ENCODE measurements at places on chromosomes 11 and 22.

DNA sequence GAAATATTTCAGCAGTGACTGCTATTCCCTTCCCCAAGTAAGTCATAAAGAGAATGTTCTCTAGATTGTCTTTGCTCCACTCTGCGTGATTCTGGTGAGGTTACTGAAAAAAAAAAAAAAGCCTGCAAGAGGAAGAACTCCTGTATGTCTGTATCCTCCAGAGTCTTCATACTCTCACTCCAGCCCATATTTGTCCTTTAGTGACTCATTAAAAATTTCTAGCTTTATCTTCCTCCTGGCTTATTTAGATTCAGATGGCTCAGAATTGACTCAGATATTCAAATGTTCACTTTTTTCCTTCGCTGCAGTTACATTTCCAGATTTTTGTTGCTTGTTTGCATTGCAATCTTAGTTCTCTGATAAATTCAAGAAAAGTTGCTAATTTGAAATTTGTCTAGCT is 76.3 kb upstream of the CNTN5 start:
- no peak for DNase-seq

GRCh38 chr11:74278721-74279161 is 32.7 kb downstream of the P4HA3 start:
- DNase-seq, result peak; percentile 84

GRCh38 chr11:57641011-57641807 is 8.5 kb downstream of the YPEL4 start:
- DNase-seq, result no peak

- DNase-seq, result no peak
Measured at GRCh38 chr22:42438293-42438650, 6.1 kb upstream of the NFAM1 start.

GRCh38 chr22:21944871-21945270 is 7.8 kb downstream of the PPM1F start:
- DNase-seq, result no peak

DNA sequence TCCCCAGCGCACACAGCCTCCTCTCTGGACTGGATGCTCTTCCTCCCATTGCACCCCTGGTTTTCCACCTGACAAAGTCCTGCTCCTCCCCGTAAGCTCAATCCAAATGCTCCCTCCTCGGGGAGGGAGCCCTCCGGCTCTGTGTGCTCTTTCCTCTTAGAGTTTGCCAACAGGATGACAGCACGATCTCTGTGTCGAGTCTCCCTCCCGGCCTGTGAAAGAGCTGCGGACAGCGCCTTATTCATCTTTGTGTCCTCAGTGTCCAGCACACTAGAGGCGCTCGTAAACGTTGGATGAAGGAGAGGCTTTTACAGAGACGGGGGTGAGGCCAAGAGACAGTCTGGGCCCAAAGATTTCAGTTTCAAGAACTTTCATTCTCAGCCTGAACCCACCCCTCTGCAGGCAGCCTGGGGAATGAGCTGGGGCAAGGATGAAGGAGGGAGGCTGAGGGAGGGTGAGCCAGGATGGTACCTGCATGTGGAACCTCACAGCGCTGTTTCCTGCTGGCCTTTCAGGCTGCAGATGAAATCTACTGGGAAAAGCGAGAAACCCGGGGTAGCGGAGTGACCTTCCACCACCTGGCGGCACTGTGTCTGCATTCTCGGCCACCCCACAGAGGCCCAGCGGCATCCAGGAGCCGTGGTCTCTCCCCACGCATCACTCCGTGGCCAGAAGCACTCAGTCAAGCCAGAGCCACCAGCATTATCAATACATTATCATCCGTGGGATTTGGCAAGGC is 8.5 kb upstream of the TMPRSS4 start:
- no peak for DNase-seq

DNA sequence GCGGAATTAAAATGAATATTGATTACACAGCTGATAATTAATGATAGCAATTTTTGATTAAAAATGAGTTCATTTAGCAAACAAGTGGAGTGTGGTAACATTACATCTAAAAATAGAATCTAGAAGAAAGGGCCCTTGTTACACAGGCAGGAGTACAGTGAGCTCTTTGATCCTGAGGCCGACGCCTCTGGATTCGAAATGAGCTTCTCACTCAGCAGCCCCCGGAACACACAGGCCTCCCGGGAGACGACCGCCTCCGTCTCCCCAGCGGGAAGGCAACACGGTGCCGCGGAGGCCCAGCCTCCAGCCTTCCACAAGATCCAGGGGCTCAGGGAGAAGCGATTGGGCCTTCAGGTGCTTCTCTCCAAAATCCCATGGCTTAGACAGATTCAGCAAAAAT is 379.1 kb downstream of the BRD1 start:
- no peak for DNase-seq

DNA sequence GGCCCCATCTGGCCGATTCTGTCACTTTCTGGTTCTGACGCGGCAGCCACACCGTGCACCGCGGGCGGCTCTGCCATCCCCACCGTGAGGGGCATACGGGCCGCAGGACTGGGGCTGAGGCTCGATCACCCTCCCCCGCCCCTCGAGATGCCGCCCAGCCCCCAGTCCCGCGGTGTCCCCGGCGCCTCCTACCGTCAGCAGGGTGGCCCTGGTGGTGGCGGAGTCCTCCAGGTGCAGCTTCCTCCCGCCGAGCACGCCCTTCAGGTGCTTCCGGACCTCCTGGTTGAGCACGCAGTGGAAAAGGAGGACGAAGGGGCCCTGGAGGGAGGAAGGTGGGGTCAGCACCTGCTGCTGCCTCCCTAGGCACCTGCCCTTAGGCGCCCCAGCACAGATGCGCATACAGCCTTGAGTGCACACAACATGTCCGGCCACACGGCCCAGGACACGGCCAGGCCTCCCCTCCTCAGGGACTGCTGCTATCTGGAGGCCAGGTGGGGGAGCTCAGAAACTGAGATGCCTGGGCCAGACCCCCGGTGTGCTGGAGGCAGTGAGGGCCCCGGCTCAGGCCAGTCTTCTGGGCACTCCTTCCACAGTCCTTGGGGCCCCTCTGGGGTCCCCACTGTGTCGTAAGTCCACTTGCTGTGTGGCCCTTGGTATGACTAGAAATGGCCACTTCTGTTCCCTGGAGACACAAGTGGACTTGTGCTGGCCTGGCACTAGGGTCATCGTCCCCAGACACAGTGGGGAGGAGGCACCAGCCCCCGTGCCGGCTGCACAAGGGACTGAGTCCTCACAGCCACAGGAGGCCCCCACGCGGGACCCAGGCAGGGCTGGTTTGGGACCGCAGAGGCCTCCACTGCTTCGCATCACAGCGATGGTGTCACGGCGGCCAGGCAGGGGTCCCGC is 31.5 kb downstream of the TRMU start:
- no peak for DNase-seq

DNA sequence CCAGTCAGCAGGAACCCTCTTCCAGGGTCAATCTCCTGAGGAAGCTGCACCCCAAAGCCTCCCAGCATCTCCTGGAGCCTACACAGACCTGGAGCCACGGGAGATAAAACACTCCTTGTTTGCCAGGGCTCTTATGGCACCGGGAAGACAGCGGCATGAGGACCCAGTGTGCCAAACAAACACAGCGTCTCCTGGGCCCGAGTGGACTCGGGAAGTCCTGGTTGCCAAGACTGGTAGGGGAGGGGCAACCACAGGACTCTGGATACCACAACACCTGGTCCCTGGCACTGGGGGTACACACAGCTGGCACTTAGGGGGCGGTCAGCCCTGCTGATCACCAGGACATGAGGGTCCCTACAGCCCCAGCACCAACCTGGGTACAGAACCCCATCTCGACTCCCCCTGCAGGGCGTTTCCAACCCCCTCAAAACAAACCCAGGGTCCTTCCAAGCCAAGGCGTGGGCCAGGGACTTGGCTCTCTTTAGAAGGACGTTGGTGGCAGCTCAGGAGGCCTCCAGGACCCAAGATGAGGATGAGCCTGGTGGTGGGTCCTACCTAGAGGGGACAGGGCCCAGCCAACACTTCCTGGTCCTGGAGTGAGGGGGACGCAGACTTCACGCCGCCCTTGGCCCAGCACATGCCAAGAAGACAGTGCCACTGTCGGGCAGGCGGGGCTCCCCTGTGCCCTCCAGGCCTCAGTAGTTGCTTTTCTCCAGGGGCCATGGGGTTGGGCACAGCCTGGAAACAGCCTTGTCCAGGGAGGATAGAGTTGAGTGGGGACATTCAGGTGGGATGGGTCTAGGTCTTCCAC is 85.0 kb downstream of the CELSR1 start:
- DNase-seq, result no peak

GRCh38 chr11:123264431-123264780 is 69.4 kb upstream of the CLMP start:
- DNase-seq, result no peak

DNA sequence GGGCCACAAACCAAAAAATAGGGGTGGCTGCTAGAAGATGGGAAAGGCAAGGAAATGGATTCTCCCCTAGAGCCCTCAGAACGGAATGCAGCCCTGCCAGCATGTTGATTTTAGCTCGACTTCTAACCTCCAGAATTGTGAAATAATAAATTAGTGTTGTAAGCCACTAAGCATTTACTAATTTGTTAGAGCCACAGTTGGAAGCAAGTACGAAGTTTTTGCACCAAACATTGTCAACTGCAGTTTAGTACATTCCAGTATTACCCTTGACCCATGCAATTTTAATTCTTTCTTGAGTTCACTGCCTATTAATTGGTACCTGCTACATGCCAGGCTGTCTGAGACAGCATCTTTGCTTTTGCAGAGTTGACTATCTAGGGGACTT is 32.2 kb downstream of the PARVA start:
- no peak for DNase-seq

DNA sequence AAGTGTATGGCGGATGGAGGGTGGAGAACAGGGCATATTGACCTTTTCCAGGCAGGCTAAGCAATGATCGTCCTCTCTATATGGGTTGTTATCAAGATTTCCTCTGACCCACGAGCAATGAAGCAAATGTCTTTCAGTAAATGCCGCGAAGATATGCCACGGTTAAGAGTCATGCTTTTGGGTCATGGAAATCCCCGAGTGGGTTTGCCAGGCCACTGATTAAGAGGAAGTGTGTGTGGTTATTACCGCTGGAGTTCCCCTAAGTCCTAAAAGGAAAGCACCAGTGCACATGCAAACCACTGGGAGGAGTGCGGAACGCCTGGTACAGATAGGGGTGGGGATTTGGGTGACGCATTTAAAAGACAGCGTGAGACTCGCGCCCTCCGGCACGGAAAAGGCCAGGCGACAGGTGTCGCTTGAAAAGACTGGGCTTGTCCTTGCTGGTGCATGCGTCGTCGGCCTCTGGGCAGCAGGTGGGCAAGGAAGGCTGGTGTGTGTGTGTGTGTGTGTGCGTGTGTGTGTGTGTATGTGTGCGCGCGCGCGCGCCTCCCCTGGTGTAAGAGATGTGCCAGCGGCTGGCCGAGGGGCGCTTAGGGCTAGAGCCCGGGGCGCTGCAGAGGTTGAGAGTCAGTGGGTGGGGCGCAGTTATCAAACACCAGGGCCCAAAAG is at the start of gene BIRC3:
Gene BIRC3 (plus strand): TSS at position 386 of the 669 bp plus-strand sequence. CDS start 7,026 bp downstream, outside the sequence.
- peak; percentile 86 for DNase-seq

GRCh38 chr22:32714458-32715430 is 86.8 kb upstream of the TIMP3 start:
- DNase-seq, result no peak

- DNase-seq, result no peak
Measured at GRCh38 chr11:107359701-107360100, 97.9 kb downstream of the CWF19L2 start.

DNA sequence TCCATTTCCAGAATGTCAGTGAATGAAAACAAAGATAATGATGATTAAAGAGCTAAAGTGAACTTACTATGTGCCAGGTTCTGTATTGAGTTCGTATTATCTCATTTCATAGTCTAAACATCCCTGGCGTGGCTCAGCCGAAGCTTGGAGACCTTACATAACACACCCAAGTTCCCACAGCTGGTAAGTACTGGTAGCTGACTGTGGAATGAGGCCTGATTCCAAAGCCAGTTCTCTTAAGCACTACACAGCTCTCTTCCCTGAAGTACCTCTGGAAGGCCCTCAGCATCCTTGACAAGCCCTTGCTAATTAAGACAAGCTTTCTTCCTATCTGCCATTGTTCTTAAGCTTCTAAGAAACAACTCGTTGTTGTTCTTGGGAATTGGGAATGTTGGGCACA is 28.6 kb upstream of the NCAM1 start:
- DNase-seq, result no peak

DNA sequence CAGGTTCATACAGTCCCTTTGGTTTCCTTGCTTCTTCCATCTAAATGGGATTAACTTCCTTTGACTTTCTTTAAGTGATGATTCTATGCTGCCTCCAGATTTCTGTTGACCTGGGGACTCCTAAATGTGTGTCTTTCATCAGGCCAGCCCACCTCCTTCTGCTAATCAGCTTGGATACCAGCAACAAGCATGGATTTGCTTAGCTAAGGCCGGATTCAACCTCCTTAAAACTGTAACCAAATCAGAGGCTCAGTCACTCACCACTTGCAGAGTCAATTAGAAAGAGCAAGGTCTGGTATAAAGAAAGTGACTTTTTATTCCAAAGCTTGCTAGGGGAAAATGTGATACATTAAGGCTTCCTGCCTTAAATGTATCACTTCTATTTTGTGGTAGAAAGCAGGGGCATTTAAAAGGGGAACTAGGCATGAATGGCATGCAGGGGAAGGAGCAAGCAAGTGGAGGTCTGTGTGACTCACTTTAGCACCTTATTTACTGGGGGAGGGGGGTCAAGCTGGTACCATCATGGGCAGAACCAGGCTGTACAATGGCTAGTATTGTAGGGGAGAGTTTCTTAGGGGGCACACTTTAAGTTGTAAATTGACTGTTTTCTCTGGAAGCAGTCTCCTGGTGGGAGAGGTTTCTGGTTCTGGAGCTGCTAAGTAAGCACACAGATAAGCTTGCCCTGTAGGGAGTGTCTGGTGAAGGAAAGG is 239.0 kb upstream of the PDGFD start:
- DNase-seq, result no peak

DNA sequence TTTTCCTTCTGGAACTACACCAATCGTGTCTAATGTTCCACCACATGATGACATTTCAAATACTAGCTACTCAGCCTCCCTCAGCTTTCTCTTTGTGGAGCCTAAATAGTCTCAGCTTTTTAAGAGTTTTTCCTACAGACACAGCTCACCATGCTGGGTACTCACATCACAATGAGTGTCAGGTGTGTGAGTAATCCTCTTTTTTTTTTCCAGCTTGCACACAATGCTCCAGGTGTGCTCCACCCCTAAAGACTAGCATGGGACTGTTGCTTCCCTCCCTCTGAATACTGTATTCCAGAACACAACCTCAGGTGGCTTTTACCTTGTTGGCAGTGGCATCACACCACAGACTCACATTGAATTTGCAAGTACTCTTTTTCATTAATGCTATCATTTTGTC is 11.7 kb downstream of the BTG4 start:
- DNase-seq, result no peak

GRCh38 chr11:34344410-34344767 is 13.4 kb downstream of the ABTB2 start:
- DNase-seq, result no peak

Measured in tibial artery (tissue), 4 donors.